HepG2 (cell line): ENCODE measurements at places on chromosomes 11 and 22.

- no peak for DNase-seq
Observed at GRCh38 chr11:57379732-57380131, 1.2 kb downstream of the PRG3 start.

GRCh38 chr11:2526808-2527381, 82.1 kb downstream of the KCNQ1 start:
- no peak for DNase-seq

DNA sequence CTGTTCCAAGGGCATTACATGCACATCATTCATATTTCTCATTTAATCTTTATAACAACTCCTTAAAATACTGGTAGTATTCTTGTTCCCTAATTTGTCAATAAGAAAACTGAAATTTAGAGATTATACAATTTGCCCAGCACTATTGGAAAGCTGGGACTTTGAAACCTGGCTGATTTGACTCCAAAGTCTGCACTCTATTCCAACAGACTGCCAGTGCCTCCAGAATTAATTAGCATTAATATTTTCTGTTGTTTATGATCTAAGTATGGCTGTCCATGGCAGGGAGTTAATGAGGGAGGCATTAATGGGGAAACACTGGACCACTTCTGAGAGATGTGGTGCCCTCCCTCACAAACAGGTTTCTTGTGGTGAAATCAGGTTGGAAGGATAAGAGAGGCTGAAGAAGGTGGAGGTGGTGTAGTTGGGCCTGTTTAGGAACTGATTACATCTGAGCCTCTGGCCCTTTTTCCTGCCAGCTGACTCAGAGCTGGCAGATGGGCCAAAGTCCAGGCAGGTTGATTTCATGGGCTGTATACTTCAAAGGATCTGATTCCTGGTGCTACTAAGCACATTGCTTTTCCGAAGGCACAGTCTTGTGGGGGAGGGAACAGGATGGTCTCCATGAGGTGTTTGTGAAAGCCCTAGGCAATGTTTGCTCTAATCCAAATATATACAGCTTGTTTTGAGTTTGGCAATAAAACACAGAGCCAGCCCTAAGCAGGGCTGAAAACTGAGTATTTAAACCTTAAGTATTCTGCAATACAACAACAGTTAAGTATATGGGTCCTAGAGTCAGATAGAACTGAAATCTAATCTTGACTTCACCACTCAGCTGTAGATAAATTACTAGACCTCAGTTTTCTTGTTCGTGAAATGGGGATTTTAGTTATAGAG, 21.0 kb upstream of the RAB30 start:
- peak; percentile 98 for DNase-seq

DNA sequence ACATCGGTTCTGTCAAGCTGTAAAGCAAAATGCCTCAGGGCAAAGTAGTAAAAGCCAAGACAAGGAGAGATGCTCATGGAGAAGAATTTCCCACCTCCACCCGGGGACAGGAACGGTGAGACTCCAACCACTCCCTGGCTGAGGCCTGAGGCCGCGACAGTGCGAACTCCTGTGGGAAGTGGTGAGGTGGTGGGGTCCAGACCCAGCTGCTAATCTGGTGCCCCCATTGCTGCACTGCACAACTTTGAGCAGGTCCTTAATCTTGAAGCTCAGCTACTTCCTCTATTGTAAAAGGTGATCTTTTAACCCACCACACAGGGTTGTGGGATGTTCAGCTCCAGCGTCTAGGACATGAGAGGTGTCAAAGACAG, 83.9 kb downstream of the ZC3H12C start:
- DNase-seq, result no peak

DNA sequence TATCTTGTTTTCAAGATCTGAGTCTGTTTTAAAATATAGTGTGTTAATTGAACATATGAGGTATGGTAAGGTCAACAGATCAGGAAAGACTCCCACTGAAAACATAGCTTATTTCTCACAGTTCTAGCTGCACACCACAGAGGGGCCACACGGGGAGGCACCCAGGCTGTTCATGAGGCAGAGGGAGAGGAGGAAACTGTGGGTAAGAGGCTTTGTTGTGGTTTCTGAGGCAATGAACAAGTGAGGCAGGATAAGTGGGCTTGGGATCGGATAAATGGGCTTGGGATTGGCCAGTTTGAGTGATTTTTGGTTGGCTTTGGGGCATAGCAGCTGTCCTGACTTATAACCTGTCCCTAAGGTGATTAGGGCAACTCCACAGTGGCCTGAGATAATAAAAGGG, 242.1 kb downstream of the LUZP2 start:
- DNase-seq, result no peak

DNA sequence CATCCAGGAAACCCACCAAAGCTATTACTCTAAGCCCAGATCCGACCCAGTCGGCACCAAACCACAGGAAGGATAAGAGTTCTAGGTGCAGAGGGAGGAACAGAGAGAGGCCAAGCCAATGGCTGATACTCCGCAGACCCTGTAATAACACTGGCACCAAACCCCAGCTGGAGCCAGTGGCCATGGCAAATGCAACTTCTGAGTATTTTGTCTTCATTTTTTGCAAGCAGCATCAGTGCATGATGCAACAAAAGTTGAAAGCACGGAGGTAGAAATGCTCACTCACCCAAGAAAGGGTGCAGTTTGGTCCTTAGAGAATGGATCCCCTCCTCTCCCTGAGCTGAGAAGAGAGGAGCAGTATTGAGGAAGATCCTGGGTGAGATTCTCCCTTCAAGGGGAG, 2.8 kb downstream of the TMEM121B start:
- no peak for DNase-seq

DNA sequence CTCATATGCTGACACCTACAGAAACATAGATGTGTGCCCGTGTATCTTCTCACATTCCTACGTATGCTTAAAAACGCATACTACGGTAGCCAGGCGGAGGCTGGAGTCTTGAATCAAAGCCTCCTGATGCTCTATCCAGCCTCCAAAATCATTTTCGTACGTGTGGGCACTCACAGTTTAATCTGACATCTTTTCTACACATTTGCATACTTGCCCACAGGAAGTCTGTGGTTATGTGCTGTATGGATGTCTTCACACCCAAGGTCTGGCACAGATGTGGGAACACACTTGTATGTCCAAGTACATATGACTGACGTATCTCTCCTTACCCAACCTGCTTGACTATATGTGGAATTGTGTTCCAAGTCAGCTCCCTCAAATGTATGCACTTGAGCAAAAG, 561.8 kb upstream of the CADM1 start:
- DNase-seq, result no peak

- DNase-seq, result no peak
Observed at GRCh38 chr11:117471776-117472175, 144.1 kb downstream of the CEP164 start.

GRCh38 chr22:36731916-36732315, 28.4 kb upstream of the CACNG2 start:
- DNase-seq, result no peak

DNA sequence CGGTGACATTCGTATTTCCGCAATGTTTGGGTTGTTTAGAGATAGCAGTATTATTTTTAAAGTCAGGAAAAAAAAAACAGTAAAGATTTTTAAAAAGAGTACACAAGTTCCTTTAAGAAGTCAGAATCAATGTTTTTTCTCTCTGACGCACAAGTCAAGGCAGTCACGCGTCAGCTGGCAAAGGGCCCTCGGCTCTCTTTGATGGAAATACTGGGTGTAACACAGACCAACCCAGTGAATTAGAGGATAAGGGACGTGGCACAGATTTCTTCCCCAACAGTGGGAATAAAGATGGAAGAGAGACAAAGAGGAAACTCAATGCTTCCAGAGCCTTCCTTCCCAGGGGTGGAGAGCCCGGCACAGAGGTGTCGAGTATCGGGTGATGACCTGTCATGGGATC, 13.4 kb downstream of the ASCC2 start:
- no peak for DNase-seq

- DNase-seq, result peak; percentile 54
Observed at GRCh38 chr11:62398011-62398994, 20.5 kb upstream of the SCGB1A1 start.
